ENCODE measurements at places on chromosomes 5 and 9. TPM values are rescaled to one million over a fixed set of nuclear protein-coding genes. Genes with fewer than 3 reads are reported as not detected.

PDCD1LG2 gene
- total RNA-seq = 0.77 TPM

GHR gene
- 7.7 TPM for total RNA-seq

SH3PXD2B gene
- total RNA-seq = 59.2 TPM

PCDHGB3 gene
- 1.8 TPM for total RNA-seq

NXNL2 gene
- total RNA-seq = 1.1 TPM

SLC34A3 gene
- total RNA-seq = not detected

TEX48 gene
- total RNA-seq = not detected

ANXA2R gene
- 10.6 TPM for total RNA-seq

C9orf50 gene
- total RNA-seq = not detected

IFNA21 gene
- not detected for total RNA-seq

CD274 gene
- 4.4 TPM for total RNA-seq

DNM1 gene
- total RNA-seq = 14.8 TPM

SNCB gene
- not detected for total RNA-seq

STXBP1 gene
- 31.7 TPM for total RNA-seq

IRX4 gene
- total RNA-seq = 1.4 TPM

WNT8A gene
- not detected for total RNA-seq

RNF183 gene
- not detected for total RNA-seq

RASGRF2 gene
- total RNA-seq = 0.09 TPM

SLC1A3 gene
- total RNA-seq = 18.7 TPM

SPATA31D4 gene
- total RNA-seq = not detected

MARCOL gene
- total RNA-seq = not detected

MINAR2 gene
- not detected for total RNA-seq

PJA2 gene
- total RNA-seq = 50.9 TPM

GABRA1 gene
- not detected for total RNA-seq

CD180 gene
- total RNA-seq = not detected

PIGO gene
- 13.3 TPM for total RNA-seq

GABRA6 gene
- total RNA-seq = not detected

CCNO gene
- total RNA-seq = not detected

NR6A1 gene
- 0.23 TPM for total RNA-seq

BTNL8 gene
- 1.2 TPM for total RNA-seq

C5orf46 gene
- not detected for total RNA-seq

RFX3 gene
- 0.58 TPM for total RNA-seq

HRCT1 gene
- total RNA-seq = 1.4 TPM

BARX1 gene
- 0.09 TPM for total RNA-seq

TXNDC8 gene
- total RNA-seq = not detected

SPOCK1 gene
- total RNA-seq = 97.0 TPM

SLC23A1 gene
- total RNA-seq = not detected

BNC2 gene
- 19.5 TPM for total RNA-seq

NFIL3 gene
- 51.4 TPM for total RNA-seq
